ENCODE measurements at places on chromosomes 11 and 22.

GRCh38 chr11:106228996-106229395 is 151.5 kb downstream of the AASDHPPT start:
- DNase-seq: no peak

DNA sequence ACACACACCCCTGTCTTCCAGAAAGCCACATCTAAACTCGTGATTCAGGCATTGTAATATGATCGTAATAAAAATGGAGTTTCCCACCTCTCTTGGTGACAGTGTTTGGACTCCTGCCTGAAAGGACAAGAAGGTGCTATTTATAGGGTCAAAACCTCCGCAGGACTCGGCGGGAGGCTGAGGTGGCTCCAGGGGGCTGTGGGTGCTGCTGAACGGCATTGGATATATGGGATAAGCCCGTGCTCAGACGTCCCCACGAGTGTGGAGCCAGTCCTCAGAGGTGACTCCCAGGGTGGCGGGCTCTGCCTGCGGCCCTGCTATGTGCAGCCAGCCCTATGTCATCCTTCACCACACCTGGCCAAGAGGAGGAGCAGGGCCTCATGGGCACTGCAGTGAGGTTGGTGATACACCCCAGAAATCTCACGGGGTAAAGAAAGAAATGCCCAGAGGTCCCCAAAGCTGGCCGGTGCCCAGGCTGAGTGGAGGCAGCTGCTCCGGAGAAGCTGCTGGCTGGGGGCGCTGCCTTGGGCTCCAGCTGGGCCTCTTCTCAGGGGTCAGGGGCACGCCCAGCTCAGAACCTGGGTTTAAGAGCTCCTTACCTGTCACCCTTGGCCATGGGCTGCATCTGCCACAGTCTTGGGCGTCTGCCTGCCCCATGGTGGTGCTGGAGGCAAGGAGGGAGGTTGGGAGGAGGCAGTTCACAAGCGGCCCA is 5.1 kb upstream of the OSBPL5 start:
- no peak for DNase-seq

- no peak for DNase-seq
These were observed 213.6 kb downstream of the DYNC2H1 start for GRCh38 chr11:103322821-103323220.

- peak; percentile 75 for DNase-seq
These were observed at the start of gene CD6 for GRCh38 chr11:60971520-60971919. CD6 (plus strand) TSS chr11:60971680; CDS start chr11:60971866, 186 bp downstream.

DNA sequence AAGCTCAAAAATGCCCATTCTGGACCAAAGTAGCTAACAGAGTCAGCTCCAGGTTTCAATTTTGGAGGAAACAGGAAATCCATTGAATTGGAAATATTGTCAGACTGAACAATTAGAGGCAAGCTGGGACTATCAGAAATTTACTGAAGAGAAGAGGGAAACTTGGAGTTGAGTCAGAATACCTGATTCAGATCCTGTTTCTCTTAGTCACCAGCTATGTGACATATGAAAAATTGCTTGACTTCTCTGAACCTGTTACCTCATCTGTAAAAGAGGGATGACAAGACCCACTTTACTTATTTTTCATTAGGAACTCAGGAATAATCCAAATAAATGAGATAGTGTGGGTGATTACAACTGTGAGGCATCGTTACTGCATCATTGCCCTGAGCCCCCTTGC is 148.9 kb upstream of the CADM1 start:
- DNase-seq: no peak

GRCh38 chr11:69430566-69430965 is 50.9 kb upstream of the LINC01488 start:
- no peak for DNase-seq

GRCh38 chr22:27344546-27344945 is 457.0 kb downstream of the MN1 start:
- DNase-seq: no peak

- peak; percentile 70 for DNase-seq
These were observed 61.5 kb upstream of the SLC25A18 start for GRCh38 chr22:17501679-17502285.

- DNase-seq: no peak
These were observed 14.5 kb downstream of the SCGB1A1 start for GRCh38 chr11:62433141-62433903.

GRCh38 chr22:26542831-26543230 is 30.6 kb upstream of the TFIP11 start:
- DNase-seq: peak; percentile 19

- DNase-seq: no peak
These were observed 12.3 kb upstream of the MS4A6E start for GRCh38 chr11:60314635-60315321.

- DNase-seq: no peak
These were observed 383.4 kb upstream of the LARGE1 start for GRCh38 chr22:34303656-34304055.

DNA sequence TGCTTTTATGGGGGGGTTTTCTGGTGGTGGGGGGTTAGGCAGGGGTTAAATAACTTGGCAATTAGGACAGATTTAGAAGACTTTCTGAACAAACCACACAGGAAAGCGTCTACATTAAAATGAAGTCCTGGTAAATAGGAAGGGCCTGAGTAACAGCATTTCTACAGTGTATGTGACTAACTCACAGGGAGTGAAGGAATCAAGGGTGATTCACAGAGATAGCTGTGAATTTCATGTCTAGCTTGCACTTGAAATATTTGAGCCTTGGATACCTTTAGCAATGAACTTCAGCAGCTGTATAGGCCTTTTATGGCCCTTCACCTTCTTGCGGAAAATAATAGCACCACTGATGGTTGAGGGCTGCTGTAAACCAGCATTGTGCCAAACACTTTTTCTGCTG is 26.1 kb upstream of the LDHA start:
- DNase-seq: no peak

GRCh38 chr11:114318361-114318760 is 22.2 kb downstream of the NNMT start:
- DNase-seq: no peak

DNA sequence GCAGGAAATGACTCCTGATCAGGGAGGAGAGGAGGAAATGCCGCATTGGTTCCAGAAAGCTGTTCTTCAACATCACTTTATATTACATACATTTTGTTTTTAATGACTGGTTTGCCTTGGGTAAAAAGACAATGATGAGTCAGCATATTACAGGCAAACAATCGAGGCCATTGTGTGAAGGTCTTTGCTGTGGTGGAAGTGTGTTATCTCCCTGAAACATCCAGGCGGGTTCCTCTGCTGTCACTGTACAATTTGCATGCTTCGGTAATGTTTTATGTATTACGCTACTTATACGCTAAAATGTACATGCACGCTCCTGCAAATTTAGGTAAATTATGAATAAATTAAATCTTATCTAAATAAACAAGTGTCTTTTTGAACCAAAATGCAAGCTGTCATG is 161.1 kb downstream of the KIRREL3 start:
- DNase-seq: no peak

DNA sequence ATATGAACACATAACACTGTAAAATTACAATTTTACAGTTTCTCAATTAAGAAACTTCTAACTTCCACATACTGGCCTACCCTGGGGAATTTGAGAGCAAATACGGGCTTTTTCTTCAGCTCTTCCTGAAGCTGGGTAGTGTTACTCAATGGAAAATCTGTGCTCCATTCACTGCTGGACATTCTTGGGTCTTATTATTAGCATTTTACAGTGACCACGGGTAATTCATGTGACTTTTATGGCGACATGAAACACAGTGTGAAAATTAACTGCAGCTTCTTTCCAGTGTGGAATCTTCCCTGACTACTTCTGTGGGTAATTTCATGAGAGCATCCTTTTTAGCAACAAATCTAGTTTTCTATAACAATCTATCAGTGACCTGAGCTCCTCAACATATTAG is 423.7 kb upstream of the ANO5 start:
- DNase-seq: no peak

DNA sequence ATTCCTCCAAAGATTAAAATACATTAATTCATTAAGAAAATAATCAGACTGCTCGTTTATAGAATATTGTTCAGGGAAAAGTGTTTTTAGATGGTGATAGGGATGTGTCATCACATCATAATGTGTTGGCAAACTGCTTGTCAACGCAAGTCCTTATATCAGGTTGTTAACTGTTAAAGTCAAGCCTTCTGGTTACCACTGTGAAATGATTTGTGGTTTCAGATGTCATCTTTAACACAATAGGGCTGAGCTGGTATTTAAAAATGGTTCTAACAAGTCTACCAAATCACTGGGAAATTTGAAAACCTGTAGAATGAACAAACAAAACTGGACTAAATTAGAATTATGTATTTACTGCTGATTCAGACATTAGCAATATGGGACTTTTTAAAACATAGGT is 2.4 kb upstream of the MMP13 start:
- DNase-seq: no peak

DNA sequence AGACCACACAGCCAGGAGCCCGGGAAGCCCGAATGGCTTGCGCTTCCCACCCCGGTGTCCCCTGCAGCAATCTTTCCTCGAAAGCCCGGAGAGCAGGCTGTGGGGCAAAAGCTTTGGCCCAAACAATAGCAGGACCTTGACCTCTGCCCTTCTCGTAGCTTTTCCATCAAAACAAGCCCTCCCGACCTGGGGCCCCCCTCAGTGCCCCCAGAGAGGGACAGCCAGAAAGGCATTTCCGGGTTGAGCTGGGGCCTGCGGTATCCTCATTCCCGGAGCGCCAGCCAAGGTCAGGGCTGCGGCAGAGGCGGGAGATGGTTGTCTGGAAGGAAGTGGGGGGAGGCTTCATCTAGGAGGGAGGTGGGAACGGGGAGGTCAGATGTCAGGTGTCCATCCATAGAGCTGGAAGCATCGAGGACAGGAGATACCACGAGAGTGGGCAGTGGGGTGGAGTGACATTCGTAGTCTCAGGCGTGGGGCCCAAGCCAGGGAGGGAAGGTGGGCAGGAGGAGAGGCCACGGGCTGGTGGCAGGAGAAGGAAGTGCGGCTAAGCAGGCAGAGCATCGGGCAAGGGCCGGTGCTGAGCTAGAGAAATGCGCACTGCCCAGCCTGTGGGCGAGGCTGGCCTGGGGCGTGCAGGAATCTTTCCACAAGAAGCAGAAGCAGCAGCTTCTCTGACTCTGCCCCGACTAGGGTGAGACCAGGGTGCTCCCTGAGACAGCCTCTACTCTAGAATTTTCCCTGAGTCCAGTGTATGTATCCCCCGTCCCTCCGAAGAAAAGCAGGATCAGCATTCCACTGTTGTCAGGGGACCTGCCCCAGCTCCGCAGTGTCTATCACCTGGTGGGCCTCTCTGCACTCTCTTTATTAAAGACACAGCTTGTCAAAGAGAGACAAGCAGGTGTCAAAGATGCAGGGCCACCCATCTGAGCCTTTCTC is 14.3 kb downstream of the PDGFB start:
- no peak for DNase-seq

- no peak for DNase-seq
These were observed 89.8 kb downstream of the APIP start for GRCh38 chr11:34826384-34826726.

DNA sequence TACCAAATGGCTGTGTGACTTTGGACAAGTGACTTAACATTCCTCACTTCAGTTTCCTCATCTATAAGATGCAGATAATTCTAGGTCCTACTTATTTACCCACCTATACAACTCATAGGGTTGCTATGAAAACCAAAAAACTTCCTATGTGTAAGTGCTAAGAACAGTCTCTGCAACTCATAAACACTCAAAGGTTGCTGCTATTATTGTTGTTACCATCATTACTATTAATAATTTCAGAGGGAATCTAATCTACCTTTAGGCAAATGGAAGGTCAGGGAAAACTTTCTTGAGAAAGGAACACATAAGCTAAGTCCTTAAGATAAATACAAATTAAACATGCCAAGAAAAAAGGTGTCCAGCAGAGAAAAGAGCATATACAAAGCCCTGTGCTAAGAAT is 40.5 kb downstream of the SIK3 start:
- no peak for DNase-seq

- DNase-seq: no peak
These were observed 4.6 kb upstream of the PAMR1 start for GRCh38 chr11:35529971-35530495.

DNA sequence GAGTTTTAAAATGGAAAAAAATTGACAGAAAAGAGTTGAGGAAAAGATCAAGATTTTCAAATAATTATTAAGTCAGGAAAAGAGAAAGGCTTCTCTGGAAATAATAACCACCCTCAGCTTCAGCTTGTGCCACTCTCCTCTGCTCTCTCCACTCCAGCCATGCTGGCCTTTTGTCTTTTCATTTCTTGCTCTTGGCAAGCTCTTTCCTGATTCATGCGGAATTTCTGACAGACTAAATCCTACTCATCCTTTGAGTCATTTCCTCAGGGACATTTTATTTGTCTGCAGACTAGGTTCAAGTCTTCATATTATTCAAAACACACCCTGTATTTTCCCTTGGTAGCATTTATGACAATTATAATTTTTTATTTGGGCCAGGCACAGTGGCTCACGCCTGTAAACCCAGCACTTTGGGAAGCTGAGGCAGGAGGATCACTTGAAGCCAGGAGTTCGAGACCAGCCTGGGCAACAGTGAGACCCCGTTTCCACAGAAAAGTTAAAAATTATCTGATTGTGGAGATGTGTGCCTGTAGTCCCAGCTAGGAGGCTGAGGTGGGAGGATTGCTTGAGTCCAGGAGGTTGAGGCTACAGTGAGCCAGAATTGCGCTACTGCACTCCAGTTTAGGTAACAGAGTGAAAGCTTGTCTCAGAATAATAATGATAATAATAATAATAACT is 7.8 kb upstream of the P4HA3 start:
- no peak for DNase-seq

- no peak for DNase-seq
These were observed 4.3 kb downstream of the IGSF9B start for GRCh38 chr11:133952199-133953190.

- no peak for DNase-seq
These were observed 30.5 kb upstream of the OR10G7 start for GRCh38 chr11:124071623-124071948.

DNA sequence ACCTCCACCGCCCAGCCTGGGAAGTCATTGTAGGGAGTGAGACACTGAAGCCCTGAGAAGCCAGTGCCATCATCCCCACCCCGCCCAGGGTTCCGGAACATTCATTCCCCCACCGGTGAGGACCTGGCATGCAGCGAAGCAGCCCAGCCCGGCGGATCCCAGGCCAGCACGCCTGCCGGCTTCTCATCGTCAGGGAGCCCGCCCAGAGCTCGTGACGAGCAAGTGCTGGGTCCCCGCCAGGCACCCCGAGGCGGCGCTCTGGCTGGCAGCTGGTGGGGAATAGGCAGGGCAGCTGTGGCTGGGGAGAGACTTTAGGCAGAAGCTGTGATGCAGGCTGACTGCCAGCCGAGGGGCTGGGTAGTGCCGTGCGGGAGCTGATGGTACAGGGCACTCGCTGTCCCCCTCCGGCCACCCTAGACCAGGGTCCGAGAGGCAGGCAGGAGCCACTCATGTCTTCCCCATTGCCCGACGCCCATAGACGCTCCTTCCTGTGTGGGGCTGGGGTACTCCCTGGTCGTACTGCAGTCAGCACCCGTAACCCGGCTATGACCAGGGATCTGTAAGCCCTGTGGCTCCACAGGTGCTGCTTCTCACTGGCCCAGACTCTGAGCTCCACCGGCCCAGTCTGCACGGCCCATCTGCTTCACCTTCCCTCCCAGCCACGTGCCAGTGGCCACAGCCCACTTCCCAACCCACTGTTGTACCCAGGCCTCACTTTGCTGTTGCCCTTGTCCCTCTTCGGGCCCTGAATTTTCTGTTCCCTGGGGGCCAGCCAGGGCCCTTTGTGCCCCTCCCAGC is 24.5 kb upstream of the CABP7 start:
- DNase-seq: no peak

- no peak for DNase-seq
These were observed 331.6 kb downstream of the CTTN start for GRCh38 chr11:70729949-70730348.

- DNase-seq: no peak
These were observed 22.0 kb upstream of the IPO7 start for GRCh38 chr11:9362393-9362863.

All from CD4-positive, alpha-beta T cell treated with Interleukin-21 for 1 hour (primary cell).